ENCODE measurements at places on chromosomes 4 and X. TPM values are rescaled to one million over a fixed set of nuclear protein-coding genes. Genes with fewer than 3 reads are reported as not detected.

SOD3 gene
- 61.0 TPM for total RNA-seq

IL2 gene
- total RNA-seq: not detected

PDE5A gene
- total RNA-seq: 41.8 TPM

GAGE13 gene
- total RNA-seq: not detected

OPN1MW2 gene
- total RNA-seq: not detected

TRIM61 gene
- total RNA-seq: 4.1 TPM

UGT2B11 gene
- not detected for total RNA-seq

NHSL2 gene
- total RNA-seq: 7.6 TPM

ADAM29 gene
- total RNA-seq: not detected

DGAT2L6 gene
- not detected for total RNA-seq

SRPK3 gene
- total RNA-seq: 0.76 TPM

TIGD4 gene
- 2.6 TPM for total RNA-seq

ANXA10 gene
- not detected for total RNA-seq

SPARCL1 gene
- 1,431 TPM for total RNA-seq

SASH3 gene
- total RNA-seq: 3.7 TPM

ARMCX1 gene
- total RNA-seq: 38.9 TPM

TMEM31 gene
- not detected for total RNA-seq

EXOC1L gene
- total RNA-seq: not detected

GAGE1 gene
- not detected for total RNA-seq

CT47B1 gene
- total RNA-seq: not detected

BMPR1B gene
- total RNA-seq: 2.1 TPM

FAAH2 gene
- total RNA-seq: 0.85 TPM

ASIC5 gene
- total RNA-seq: not detected

NXF2B gene
- not detected for total RNA-seq

FATE1 gene
- not detected for total RNA-seq

LEF1 gene
- 42.6 TPM for total RNA-seq

RPA4 gene
- not detected for total RNA-seq

CDX4 gene
- total RNA-seq: not detected

GPRASP3 gene
- 2.4 TPM for total RNA-seq

USP17L26 gene
- not detected for total RNA-seq

MAGEB17 gene
- total RNA-seq: not detected

XAGE1B gene
- not detected for total RNA-seq
